Cerebellar nuclear complex (tissue), 1 donor: ENCODE measurements at places on chromosomes 1 and 21.

DNA sequence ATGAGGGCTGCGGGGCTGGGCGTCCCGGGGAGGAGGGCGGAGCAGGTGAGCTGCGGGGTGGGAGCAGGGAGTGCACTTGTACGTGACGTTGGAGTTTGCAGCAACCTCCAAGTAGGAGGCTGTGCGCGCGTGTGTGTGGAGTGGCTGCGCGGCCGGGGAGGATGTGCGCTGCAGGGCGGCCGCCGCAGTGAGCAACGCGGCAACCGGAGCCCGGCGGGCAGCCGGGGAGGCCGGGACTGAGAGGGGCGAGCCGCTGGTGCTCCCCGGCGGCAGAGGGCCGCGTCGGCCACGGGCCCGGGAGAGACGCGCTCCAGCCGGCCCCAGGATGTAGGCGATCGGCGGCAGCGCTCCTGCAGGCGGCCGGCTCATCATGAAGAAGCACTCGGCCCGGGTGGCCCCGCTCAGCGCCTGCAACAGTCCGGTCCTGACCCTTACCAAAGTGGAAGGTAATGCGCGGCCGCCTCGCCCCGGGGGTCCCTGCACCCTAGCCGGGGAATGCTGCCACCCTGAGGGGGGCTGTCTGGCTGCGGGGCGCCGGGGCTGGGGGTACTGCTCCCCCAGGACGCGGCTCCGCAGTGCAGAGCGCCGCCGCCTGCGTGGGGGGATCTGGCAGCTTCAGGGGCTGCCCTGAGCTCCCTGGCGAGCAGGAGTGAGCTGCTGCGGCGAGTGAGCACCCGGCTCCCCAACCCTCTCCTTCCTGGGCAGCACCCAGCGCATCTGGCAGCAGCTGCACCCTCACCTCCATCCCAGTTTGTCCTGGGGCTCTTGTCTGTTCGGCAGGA, 158.9 kb upstream of the COA6 start:
- no peak for DNase-seq

DNA sequence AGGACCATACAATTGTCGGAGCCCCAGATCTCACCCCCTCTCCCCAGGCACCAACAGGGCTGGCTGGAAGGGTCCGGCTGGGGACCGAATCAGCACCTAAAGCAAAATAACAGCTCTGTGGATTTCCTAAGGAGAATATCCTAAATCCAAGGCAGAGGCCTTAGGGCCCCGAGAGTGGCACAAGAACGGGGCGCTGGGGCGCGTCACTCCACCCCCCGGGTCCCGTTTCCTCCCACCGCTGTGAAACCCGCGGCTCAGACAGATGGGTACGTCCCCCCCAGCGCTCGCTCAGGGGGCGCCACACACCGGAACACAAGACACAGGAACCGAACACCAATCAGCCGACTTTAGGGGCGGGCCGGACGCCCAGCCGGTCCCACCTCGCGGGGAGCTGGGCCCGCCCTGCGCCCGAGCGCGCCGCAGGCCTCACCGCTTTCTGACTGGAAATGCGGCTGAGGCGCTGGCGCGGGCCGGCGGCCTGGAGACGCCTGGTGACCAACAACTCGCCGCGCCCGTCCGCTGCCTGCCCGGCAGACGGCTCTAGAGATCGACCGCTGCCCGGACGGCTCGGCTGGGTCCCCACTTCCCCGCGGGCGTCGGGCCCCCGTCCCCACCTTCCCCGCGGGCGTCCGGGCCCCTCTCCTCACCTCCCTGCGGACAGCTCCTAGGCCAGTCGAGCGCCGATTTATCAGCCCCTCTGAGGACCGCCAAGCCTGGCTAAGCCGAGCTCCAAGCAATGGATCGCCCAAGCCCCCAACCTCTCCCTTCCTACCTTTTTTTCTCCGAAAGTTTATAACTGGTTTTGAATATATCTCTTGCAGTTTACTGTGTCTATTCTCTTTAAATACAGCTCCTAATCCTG, at the start of gene HFM1:
HFM1 (minus strand) TSS at position 687 of the 862 bp plus-strand sequence. CDS start 3,755 bp downstream, outside the sequence.
- DNase-seq, result peak; percentile 56

- DNase-seq, result no peak
Observed at GRCh38 chr1:229148041-229148671, 122.8 kb upstream of the RAB4A start.

DNA sequence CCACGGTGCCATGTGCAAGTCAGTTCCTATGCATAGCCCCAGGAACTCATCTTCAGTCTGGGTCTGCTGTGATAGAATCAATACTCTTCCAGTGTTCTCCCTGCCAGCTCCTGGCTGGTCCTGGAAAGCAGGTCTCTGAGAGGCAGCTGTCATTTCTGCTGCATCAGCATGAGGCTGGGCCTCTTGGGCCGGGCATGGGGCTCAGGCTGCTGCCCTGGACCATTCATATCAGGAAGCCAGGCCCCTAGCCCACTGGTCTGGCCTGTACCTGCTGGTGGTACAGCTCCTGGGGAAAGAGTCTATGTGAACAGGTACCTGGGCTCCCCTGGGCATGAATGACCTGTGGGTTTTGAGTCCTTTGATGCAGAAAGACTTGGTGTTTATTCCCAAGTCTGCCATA, 173.6 kb upstream of the CSF3R start:
- no peak for DNase-seq

DNA sequence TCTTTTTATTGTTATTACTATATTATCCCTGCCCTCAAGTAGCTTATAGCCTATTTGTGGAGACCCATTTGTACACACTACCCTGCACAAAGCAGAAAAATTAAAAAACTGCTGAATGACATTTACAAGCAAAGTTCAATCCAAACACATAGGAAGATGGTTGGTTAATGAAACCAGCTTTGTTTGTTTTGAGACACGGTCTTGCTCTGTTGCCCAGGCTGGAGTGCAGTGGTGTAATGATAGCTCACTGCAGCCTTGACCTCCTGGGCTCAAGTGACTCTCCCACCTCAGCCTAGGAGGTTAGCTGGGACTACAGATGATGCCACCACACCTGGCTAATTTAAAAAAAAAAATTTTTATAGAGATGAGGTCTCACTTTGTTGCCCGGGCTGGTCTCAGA, 31.6 kb downstream of the TGFB2 start:
- DNase-seq, result no peak

DNA sequence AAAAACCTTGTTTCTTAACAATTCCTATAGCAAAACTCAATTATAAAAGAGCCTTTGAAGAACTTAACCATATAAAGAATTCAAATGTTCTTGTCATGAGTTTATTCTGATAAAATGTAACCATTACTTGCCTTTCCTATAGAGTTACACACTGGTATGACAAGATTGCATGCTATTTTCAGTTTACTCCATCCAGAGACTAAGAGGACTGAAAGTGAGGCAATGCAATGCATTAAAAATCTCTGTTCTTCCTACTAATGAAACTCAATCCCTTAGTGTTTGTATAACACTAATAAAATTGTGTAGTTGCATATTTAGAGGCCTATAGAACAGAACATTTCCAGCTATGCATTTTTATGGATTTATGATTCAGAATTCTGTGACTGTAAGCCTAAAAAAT, 88.1 kb downstream of the COP1 start:
- DNase-seq, result no peak

GRCh38 chr1:8354038-8354437, 36.1 kb downstream of the SLC45A1 start:
- no peak for DNase-seq

GRCh38 chr1:154847891-154848290, 22.2 kb downstream of the KCNN3 start:
- no peak for DNase-seq

DNA sequence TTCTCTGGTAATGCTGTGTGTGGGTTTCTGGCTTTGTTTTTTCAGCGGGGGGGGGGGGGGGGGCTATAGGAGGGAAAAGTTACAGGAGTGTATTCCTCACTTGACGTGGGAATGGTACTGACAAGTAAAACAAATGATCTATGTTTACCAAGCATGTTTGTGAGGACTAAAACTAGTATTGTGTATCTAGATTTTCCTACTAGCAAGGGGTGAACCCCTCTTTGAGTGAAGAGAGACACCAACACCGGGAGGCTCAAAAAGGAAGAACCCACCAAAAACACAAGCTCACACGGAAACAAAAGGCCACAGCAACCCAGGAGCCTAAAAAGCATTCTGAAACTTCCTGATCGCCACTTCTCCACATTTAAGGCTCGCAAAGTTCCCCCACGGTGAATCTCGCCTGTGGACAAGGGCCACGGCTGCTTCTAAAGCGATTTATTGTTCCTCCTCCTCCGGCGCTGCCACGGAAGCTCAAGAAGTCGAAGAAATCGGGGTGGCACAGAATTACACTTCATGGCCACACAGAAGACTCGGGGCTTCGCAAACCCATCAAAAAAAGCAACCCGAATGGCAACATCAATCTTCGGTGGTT, 703 bp downstream of the PUM1 start:
- no peak for DNase-seq

DNA sequence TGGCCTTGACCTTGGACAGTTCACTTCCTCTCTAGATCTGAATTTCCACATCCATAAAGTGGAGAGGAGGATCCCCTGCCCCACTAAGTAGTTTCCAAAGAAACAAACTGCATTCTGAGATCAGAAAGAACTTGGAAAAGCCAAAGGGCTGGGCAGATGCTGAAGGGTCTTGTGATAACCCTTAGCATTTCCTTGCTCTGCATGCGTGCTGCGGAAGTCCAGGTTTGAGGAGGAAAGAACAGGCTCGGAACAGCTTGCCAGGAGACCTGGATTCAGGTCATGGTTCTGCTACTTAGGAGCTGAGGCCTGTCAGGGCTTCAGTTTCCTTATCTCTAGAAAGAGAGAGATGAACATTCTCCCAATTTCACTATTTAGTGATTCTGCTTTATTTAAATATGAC, 27.2 kb downstream of the IGFN1 start:
- no peak for DNase-seq

DNA sequence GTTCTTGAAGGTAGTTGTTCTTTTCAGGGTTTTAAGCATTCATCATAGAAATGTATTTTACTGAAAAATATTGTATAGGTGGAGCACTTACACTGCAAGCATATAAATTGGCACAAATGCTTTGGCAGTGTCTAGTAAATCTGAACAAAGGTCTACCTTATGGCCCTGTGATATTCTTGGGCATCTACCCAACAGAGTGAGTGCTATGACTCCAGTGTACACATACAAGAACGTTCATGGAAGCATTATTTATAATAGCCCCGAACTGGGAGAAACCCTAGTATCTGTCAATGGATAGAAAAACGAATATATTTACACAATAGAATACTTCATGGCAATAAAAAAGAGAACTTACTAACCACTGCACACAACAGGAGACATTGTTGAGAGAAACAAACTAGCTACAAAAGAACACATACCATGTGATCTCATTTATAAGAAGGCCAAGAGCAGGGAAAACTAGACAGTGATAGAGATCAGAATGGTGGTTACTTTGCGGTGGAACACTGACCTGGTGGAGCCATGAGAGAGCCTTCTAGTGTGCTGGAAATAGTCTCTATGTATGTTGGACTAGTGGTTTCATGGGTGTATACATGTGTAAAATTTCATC, 96.0 kb downstream of the MAB21L3 start:
- DNase-seq, result no peak

DNA sequence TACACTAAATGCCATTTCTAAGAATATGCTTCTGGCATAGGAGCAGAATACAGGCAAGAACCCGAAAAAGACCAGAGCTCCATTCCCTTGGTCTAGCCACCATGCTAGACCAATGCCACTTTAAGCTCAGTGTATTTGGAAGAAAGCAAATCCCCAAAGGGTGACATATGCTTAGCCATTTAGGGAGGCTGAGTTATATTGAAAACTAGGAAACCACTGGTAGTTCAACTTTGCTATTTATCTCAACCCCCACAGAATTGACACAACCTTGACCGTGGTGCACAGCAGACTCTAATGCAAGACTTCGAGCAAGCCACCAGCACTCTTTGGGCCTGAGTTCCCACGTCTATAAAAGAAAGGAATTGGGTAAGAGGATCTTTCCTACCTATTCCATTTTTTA, 167.9 kb downstream of the ADSS2 start:
- no peak for DNase-seq

- no peak for DNase-seq
Observed at GRCh38 chr1:206913766-206914537, 7.8 kb downstream of the FCMR start.

DNA sequence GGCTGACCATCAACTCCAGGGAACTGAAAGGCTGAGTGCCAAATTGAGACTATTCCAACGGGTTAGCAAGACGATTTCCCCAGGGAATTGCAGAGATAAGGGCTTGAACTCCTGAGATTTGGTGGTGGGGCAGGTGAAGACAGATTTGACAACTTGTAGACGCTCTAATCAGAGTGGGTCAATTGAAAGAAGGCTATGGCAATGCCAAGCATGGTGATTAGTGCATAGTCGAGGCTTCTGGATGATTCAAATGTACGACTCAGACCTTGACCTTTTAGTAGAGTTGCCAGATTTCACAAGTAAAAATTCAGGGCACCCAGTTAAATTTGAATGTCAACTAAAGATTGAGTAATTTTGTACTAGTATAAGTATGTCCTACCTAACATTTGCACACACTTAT, 302.1 kb upstream of the SPAG17 start:
- DNase-seq, result no peak

GRCh38 chr21:36889401-36889800, 77.1 kb downstream of the HLCS start:
- no peak for DNase-seq

DNA sequence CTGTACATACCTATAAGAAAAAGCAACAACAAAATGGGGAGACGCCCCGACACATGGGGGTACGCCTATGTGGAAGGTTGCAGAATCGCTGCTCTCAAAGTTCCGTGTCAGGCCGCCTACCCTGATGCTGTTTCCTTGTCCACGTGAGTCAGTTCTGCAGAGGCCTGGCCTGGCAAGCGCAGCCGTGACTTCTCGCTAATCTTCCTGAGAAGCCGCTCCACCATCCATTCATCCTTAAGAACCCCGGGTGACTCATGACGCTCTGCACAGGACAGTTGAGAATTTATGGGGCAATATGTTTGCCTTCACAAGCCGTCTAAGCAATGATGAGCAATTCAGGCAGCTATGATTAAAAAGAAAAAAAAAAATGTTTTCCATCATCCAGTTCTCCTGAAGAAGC, 122.3 kb upstream of the TMPRSS2 start:
- no peak for DNase-seq

DNA sequence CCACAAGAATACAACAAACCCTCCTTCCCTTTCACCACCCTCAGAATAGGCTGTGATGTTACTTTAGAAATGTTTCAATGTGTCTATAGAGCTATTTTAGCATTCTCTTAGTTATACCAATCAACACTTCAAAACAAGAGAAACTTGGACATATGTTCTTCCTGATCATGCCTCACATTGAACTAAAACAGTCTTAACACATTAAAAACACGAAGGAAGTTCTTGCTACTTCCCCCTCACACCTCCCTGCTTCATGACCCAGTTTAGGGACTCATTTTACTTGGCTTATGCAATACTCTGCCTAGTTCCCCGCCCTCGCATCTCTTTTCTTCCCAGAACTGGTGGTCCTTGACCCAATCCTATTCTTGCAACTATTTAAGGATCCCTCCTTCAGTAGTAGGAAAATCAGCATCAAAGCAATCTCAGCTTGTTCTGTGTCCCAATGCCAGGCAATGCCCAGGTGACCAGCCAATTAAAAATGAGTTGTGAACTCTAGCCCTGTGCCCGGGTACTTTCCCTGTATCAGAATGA, 408.8 kb upstream of the BEND5 start:
- no peak for DNase-seq

- DNase-seq, result no peak
Observed at GRCh38 chr1:84700070-84700469, 9.8 kb upstream of the SSX2IP start.

- no peak for DNase-seq
Observed at GRCh38 chr1:180210008-180210620, 19.9 kb upstream of the LHX4 start.

- DNase-seq, result no peak
Observed at GRCh38 chr1:85661767-85662166, 46.5 kb downstream of the ZNHIT6 start.
